Brain microvascular endothelial cell (primary cell): ENCODE measurements at places on chromosomes 6 and 20.

GRCh38 chr6:140438346-140438735 lies 1063.9 kb upstream of the CITED2 start:
- no peak for DNase-seq

DNA sequence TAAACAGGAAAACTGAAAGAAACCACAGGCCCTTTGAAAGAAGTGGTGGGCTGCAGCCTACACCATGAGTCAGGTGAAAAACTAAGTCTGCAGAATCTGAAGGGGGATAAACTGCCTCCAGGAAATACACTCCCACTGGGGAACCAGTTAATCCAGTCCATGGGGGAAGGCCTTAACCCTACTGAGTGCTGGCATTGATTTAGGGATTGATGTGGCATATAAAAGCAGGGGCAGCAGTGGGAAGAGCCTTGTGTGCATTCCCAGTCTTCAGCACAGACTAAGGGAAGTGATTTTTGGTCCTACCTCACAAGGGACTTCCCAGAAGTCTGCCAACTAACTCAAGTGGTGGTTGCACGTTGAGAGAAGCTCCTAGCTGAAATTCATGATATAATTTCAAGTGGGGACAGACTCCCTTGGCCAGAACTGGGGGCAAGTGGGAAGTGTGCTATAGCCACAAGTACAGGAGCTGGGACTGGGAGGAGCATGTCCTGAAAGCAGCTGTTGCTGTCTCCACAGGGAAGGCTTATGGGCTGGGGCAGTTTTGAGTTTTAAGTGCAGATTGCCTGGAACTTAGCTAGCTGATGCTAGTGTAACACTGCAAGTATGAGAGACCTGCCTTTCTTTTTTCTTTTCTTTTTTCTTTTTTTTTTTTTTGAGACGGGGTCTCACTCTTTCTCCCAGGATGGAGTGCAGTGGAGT lies 31.2 kb downstream of the CITED2 start:
- DNase-seq, result no peak

GRCh38 chr6:66362888-66363287 lies 655.9 kb upstream of the EYS start:
- no peak for DNase-seq

DNA sequence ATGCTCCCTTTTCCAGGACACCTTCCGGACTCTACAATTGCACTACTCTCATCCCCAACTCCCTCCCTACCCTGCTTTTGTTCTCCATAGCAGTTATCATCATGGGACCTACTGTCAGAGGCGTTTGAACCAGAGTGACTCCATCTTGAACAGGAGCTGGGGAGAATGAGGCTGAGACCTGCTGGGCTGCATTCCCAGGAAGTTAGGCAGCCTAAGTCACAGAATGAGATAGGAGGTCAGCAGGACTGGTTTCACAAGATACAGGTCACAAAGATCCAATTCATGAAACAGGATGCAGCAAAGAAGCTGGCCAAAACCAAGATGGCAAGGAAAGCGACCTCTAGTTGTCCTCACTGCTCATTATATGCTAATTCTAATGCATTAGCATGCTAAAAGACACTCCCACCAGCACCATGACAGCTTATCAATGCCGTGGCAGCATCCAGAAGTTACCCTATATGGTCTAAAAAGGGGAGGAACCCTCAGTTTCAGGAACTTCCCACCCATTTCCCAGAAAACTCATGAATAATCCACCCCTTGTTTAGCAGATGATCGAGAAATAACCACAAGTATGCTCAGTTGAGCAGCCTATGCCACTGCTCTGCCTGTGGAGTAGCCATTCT lies 15.6 kb downstream of the SLC13A3 start:
- DNase-seq, result no peak

GRCh38 chr6:154815938-154816820 lies 83.0 kb downstream of the SCAF8 start:
- peak; percentile 25 for DNase-seq

GRCh38 chr6:107083047-107083768 lies 32.1 kb downstream of the BEND3 start:
- DNase-seq, result no peak

DNA sequence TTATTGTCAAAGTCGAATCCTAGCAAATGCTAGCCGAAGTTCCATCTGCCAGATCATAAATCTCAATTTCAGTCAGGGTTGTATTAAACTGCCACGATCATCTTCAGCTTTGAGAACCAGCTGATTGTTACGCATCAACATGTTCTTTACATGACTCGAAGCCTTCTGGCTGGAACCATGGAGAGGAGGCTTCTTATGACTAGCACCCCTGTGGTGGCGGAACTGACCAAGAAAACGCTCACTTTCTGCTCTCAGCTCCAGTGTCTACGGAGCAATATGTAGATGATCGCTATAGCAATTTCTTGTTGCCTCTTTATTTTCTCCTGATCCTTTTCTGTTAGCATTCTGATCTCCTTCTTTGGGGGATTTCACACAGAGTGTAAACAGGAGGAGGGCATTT lies 479.4 kb upstream of the SLC35B3 start:
- no peak for DNase-seq

DNA sequence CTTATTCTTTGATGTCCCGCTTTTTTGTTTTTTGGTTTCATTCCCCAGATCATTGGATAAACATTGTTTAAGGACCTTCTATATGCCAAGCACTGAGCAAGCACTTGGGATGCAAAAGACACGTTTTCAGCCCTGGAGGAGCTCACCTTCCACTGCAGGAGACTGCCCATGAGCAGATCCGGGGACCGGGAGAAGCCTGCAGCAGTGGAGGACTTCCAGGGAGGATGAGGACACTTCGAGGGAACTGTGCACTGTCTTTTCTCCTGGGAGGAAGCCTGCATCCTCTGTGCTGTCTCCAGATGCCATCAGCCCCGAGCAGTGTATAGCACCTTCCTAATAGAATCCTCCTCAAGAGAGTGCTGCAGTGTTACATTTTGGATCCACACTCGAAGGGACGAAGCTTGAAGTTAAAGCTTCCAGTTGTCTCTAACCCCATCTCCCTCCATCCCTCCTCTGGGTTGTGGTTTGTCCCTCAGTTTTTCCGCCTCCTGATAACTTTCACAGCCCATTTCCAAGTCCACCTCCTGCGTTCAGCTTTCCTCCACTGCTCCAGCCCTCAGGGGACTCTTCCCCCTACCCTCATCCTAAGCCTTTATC lies 5.8 kb upstream of the KCNG1 start:
- no peak for DNase-seq
